ENCODE measurements at places on chromosomes 3 and 15.

- no peak for DNase-seq
Observed at GRCh38 chr3:111193472-111193871, 121.9 kb downstream of the NECTIN3 start.

GRCh38 chr3:71128961-71129360, 454.6 kb downstream of the FOXP1 start:
- no peak for DNase-seq

- DNase-seq: no peak
Observed at GRCh38 chr15:77251662-77252061, 168.2 kb downstream of the PEAK1 start.

DNA sequence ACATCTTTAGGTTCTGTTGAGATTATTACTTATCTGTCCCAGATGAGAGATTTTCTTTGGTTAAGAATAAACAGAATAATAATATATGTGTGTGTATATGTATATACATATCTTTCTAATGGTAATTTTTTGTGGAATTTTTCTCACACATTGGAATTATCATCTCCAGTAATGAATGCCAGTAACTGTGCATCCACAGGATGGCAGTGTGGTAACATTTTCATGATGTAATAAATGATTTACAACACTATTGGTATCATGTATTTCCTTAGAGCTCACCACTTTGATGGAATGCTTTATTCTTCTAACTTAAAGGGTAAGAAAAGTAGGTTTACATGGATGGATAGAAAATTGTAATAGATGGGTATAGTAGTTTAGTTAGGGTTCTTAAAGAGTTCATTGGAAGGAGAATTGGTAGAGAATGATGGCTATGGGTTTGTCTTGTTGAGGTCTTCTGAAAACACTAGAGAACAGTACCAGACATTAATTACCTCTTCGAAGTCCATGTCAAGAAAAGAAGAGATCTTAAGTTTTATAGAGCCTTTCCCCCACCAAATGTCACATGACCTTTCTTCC, 78.1 kb downstream of the STT3B start:
- DNase-seq: no peak

- no peak for DNase-seq
Observed at GRCh38 chr3:161153480-161153879, 48.3 kb upstream of the B3GALNT1 start.

- DNase-seq: no peak
Observed at GRCh38 chr3:87546216-87546615, 269.8 kb upstream of the POU1F1 start.

DNA sequence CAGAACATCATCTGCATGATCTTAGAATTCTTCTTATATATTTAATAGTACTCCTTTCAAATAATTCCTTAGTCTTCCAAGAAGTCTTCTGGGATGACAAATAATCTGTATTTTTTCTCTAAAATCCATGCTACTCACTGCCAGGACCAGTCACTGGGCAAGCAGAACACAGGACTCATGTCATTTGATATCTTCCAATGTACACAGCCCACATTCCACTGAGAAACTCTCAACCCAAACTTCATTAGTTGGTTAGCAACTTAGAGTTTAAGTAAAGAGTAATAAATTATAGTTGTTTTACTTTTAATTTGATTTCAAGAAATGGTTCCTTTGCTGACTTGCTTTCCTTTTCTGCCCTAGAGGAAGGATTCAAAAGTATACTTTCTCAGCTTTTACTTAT, 317.0 kb downstream of the VGLL3 start:
- DNase-seq: no peak

- DNase-seq: no peak
Observed at GRCh38 chr3:142263112-142263511, 37.7 kb upstream of the GK5 start.

GRCh38 chr15:52093539-52094510, 18.8 kb downstream of the BCL2L10 start:
- DNase-seq: no peak

DNA sequence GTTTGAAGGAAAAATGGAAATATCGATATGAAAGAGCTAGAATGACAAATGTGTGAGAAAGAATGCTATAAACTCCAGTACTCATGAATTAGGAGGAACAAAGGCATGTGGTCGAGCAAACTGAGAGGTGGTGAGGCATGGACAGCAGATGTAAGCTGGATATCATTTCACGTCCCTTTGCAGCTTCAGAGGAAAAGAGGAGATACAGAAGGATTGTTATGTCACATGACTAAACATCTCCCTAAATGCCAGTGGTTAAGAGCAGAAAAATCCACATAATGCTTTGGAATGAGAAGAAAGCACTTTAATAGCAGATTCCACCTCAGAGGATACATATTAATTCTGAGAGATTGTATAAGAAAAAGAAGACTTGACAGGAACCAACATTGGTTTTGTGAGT, 248.7 kb downstream of the ZIC4 start:
- no peak for DNase-seq

DNA sequence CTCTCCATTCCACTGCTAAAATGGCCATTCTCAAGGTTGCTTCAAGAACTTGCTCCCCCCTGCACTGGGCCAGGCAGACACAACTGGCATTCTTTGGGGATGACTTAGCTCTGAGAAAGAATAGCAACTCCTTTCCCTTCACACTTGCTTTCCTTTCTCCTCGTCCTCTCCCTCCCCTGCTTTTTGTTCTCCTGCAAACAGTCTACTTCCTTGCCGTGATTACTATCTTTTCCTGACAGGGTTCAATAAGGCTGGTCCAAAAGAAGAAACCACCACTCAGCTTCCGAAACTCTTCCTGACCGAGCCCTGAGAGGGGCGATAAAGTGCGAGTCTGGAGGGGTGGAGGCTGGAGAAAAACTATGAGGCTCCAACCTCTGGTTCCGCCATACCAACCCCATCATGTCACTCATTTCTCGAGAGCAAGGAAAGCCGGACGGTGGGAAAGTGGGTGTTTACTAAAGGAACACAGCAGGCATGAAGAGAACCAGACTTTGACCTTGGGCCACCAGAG, 5.0 kb downstream of the AMOTL2 start:
- DNase-seq: no peak

GRCh38 chr3:99348451-99348850, 289.9 kb upstream of the COL8A1 start:
- no peak for DNase-seq

- no peak for DNase-seq
Observed at GRCh38 chr3:190552969-190553759, 39.3 kb downstream of the IL1RAP start.

- no peak for DNase-seq
Observed at GRCh38 chr15:73386886-73387506, 18.2 kb upstream of the HCN4 start.

DNA sequence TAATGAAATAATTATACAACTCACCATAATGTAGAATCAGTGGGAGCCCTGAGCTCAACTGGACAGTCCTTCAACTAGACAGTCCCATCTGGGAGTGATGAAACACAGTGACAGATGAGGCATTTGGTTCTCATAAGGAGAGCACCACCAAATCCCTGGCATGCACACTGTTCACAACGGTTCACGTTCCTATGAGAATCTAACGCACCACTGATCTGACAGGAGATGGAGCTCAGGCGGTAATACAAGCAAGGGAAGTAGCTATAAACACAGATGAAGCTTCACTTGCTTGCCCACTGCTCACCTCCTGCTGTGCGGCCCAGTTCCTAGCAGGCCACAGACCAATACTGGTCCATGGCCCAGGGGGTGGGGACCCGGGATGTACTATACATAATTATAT, 17.0 kb downstream of the PRKAR2A start:
- DNase-seq: no peak

DNA sequence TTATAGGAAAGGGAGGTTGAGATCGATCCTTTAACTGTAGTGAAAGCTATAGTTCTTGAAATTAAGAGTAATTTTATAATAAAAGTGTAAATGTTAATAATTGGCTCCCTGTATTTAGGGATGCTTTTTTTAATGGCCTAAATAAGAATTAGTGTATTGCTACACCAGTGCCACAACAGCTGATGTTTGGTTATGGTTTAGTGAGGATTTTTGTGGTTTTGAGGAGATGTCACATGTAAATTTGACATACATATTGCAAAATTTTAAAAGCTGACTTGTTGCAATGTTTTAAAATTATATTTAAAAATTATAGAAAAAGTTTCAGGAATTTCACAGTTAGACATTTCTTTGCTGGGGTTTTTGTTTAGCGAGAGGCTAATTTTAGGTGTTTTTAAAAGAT, 3.9 kb downstream of the TSC22D2 start:
- no peak for DNase-seq

GRCh38 chr15:67735896-67736295, 89.4 kb upstream of the SKOR1 start:
- no peak for DNase-seq

DNA sequence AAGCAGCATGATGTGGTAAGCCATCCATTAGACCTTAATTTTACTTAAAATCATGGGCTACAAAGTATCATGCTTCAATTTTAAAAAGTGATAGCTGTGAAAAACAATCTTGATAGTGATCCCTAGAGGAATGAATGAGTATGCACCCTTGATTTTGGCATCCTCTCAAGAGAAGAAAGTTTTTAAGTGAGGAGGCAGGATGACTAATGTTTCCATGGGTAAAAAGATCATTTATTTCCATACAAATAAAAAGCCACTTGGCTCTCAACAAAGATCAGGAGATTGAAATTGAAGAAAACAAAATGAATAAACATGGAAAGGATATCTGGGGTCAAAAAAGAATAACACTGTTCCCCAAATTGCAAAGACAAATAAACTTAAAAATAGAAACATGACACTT, 305.4 kb downstream of the MEX3B start:
- no peak for DNase-seq

DNA sequence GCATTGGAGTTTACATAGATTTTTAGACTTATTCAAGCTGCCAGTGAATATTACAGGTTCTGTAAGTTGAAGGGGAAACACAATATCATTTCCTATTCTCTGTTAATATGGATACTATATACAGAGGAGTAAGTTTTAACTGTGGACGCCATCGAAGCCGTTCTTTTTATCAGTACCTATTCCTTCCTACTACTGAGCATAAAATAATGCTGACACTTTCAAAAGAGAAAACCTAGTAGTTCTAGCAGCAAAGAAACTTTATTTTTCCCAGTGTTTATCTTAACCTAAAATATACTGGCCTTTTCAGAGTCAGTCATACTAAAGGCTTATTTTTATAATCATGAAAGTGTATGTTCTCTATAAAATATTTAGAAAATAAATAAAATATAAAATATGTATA, 14.2 kb downstream of the LRRC31 start:
- DNase-seq: no peak

DNA sequence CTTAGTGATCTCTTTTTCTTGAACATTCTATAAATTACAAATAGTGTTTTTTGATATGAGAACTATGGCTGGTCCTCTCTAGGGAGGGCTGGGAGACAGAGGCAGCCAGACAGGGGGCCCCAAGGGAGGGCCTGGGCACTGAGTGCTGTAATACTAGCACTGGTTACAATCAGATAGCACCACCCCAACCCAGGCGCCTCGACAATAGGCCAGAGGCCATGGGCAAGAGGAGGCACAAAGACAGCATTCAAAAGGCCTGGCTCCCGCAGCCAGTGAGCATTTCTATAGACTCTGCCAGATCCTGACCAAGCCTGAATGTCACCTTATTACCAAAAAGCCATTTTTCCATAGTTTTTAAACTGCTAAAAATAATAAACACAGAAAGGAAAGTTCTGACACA, 158.5 kb downstream of the THRB start:
- no peak for DNase-seq
